ENCODE measurements at places on chromosomes 4 and X. TPM values are rescaled to one million over a fixed set of nuclear protein-coding genes. Genes with fewer than 3 reads are reported as not detected.

The TAF1 gene
- 38.3 TPM for total RNA-seq

The ADH5 gene
- 117 TPM for total RNA-seq

The MAOA gene
- 0.23 TPM for total RNA-seq

The NOX1 gene
- total RNA-seq = not detected

The TRAM1L1 gene
- 0.72 TPM for total RNA-seq

The BEND2 gene
- total RNA-seq = not detected

The UGT2A1 gene
- not detected for total RNA-seq

The P2RY8 gene
- total RNA-seq = 0.18 TPM

The FBXL5 gene
- total RNA-seq = 20.2 TPM

The SPANXD gene
- total RNA-seq = not detected

The FAM184B gene
- 0.03 TPM for total RNA-seq

The CTAG1A gene
- not detected for total RNA-seq

The POU3F4 gene
- not detected for total RNA-seq

The LUZP4 gene
- not detected for total RNA-seq

The CFAP299 gene
- not detected for total RNA-seq

The CRMP1 gene
- total RNA-seq = 0.28 TPM

The SYTL4 gene
- total RNA-seq = 0.15 TPM

GRCh38 chr4:116303736-116304188 lies 781.6 kb downstream of the TRAM1L1 start:
- no peak for DNase-seq

GRCh38 chrX:107825698-107826237 lies at the start of gene MID2:
Gene MID2 (plus strand): TSS chrX:107825866. CDS start chrX:107826427, 561 bp downstream.
- DNase-seq = no peak

DNA sequence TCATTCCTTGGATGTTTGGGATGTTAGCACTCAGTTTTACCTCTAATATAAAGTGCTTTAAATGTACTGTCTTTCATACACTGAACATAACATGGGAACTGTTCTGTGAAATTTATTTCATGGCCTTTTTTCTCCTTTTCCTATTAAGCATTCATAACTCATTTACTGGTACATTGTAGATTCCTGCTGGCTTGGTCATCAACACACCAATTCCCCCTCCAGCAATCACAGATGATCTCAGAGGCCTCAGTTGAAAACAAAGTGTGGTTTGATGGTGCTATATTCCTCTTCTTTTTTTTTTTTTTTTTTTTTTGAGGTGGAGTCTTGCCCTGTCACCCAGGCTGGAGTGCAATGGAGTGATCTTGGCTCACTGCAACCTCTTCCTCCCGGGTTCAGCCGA lies 61.9 kb upstream of the FAM47B start:
- DNase-seq = no peak

GRCh38 chr4:122833999-122834398 lies 7.4 kb downstream of the FGF2 start:
- DNase-seq = no peak

DNA sequence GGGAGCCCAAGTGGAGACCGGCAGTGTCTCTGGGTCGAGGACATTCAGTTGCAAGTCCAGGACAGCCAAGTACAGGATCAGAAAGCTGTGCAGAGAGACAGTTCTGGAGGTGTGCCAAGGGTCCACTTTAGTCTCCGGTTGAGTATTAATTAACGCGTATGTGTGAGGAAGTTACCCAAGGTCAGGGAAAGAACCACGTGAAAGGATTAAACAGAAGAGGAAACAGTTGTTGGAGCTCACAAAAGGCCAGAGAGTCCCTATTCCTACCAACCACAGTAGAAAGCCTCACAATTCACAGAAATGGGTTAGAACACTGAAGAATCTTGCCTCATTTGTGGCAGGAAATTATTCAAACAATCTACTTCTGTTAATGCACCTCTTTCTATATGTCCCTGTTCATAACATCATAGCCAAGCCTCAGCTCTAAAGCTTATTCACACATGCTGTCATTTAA lies 17.9 kb upstream of the NSUN7 start:
- DNase-seq = no peak

DNA sequence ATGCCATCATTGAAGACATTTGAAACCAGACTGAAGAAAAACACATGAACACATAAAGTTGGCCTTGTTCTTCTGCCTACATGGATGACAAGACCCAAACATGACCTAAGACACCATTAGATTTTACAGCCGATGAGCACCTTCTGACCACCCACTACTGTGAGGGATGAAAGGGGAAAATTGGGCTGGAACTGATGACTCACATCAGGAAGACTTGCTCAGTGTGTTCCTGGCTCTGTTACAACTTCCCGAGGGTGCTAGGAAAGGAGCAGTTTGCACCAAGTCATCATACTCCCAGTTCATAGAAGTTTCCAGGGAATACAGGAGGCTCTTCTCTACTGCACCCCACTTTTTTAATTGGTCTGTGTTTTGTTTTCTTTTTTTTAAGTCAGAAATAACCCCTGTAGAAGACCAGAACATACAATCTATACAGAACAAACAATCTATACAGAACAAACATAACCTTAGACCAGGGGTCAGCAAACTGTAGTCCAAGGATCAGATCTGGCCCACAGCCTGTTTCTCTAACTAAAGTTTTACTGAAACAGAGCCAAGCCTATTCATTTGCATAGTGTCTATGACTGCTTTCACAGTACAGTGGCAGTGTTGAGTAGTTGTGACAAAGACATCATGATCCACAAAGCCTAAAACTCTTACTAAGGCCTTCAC lies 25.3 kb downstream of the BTC start:
- DNase-seq = no peak

- no peak for DNase-seq
Observed at GRCh38 chr4:168057412-168057811, 34.9 kb upstream of the ANXA10 start.

DNA sequence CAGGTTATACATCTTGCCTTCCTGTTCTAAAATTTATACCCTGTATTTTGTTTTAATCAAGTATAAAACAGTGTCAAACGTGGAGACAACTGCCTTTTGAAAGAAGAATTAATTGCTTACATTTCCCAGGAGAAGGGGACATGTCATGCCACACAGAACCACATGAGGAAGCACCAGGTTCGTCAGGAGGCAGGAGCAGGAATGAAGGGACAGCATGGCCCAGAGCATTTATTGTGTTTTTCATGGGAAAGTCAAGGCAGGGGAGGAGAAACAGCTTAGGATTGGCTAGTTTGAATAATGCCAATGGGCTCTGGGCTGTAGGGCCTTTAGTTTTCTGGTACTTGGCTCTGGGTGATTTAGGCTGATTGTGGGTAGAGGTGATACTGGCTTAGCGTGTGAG lies 203.7 kb downstream of the CFAP299 start:
- no peak for DNase-seq

DNA sequence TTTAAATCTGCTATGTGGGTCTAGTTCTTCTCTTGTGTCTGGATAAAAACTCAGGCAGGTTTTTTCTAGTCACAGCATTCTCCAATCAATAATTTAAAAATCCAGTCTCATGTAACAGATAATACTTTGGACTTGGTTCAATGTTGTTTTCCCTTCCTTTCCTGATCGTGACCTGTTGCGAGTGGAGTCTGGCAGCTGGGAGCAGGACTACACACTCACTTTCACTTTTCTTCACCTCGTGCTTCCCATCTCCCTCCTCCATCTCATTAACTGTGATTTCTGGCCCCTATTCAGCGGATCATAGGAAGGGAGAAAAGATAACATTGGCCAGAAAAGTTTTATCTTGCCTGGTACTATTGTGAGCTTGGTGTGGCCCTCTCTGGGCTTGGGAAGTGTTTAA lies 96.6 kb upstream of the GATB start:
- DNase-seq = no peak

GRCh38 chr4:55338486-55338885 lies 7.6 kb upstream of the SRD5A3 start:
- no peak for DNase-seq

GRCh38 chrX:47523297-47523696 lies 37.7 kb upstream of the ARAF start:
- no peak for DNase-seq

- no peak for DNase-seq
Observed at GRCh38 chrX:145190801-145191389, 56.4 kb upstream of the SPANXN1 start.

GRCh38 chr4:26081795-26082498 lies 167.9 kb downstream of the SMIM20 start:
- no peak for DNase-seq

DNA sequence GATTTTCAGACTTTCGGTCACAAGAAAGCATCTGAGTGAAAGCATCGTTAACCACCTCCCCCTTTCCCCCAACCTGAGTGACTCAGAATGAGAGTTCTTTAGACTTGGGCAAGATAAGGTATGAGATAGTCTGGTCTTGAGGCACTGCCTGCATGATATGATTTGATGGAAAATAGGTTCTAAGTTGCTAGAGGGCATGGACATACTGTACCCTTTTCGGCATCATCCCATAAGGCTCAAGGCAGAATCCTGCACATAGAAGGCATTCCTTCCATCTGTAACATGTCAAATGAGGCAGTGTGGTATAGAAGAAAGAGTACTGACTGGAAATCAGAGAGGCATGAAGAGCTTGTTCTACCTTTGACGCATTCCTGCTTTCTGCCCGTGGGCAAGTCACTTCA lies 16.8 kb upstream of the AMOT start:
- no peak for DNase-seq

- DNase-seq = no peak
Observed at GRCh38 chrX:5681159-5681558, 547.5 kb downstream of the NLGN4X start.

DNA sequence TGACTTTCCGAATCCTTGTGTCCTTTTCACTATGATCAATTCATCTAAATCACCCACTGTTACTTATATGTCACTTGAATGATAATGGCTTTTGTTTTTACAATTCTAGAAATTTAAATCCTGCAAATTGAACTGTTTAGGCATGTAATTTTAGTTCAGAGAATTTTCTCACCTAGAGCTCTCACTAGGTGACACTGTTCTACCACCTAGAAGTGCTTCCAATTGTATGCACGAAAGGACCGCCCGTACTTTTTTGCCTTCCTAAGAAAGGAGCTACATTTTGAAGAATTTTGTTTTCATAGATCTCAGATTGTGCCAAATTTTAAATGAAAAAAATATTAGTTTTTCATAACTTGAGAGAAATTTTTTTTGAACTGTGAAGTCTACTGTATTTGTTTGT lies 481.6 kb upstream of the FSTL5 start:
- DNase-seq = no peak

DNA sequence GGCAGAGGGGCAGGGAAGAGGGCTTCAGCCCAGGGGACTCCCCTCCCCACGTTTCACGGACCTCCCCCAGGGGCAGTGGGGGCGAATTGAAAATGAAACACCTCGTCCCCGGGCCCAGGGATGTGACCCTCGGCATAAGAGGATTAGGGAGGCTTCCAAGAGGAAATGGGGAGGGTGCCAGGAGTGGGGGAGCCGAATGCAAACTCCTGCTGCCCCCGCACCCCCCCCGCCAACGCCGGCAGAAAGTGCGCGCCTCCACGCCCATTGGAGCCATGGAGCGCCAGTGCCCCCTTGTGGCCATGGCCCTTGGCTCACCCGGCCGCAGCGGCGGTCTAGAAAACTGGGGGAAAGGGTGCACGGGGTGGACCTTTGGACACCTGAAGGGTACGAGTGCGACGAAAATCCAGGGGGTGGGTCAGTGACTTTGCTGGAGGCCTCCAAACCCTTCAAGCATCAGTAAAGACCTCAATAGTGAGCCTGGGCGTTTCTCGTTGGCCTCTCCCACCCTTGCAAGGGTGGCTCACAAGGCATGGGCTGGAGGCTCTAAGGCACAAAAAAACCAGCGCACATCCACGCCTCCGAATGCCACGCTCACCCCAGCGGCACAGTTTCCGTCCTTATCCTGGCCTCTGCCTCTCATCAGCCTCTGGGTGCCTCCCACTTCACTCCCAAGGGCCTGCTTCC lies 120.8 kb upstream of the PJA1 start:
- no peak for DNase-seq

GRCh38 chr4:161856711-161857326 lies 307.0 kb downstream of the FSTL5 start:
- no peak for DNase-seq

DNA sequence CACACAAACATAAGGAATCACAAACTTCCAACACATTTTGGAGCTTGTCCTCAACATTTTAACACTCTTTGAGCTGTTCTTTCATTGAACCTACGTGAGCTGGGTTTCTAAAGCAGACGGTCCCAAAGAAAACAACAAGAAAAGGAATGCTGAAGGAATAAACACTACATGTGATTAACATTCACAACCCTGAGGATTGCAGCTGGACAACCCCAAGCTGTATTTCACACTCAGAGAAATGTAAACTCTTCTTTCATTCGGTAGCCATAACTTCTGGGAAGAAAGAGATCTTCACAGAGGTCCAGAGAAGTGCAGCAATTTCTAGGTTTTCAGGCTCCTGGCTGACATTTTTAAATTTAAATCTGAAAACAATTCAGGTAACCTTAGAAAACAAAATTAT lies 130.2 kb downstream of the CFAP299 start:
- DNase-seq = no peak

GRCh38 chr4:152165846-152166245 lies 370.0 kb downstream of the FBXW7 start:
- DNase-seq = no peak

GRCh38 chrX:19879735-19880378 lies 7.5 kb downstream of the SH3KBP1 start:
- no peak for DNase-seq

DNA sequence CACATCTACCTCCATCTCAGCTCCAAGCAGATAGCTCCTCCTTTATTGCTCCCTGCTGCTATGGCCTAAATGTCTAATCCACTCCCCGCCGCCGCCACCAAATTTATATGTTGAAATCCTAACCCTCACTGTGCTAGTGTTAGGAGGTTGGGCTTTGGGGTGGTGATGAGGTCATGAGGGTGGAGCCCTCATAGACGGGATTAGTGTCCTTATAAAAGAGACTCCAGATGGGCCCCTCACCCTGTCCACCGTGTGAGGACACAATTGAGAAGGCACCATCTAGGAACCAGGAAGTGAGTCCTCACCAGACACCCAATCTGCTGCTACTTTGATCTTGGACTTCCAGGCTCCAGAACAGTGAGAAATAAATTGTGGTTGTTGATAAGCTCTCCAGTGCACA lies 13.6 kb upstream of the TBC1D14 start:
- no peak for DNase-seq

- DNase-seq = no peak
Observed at GRCh38 chrX:11408109-11408405, 114.8 kb downstream of the AMELX start.

DNA sequence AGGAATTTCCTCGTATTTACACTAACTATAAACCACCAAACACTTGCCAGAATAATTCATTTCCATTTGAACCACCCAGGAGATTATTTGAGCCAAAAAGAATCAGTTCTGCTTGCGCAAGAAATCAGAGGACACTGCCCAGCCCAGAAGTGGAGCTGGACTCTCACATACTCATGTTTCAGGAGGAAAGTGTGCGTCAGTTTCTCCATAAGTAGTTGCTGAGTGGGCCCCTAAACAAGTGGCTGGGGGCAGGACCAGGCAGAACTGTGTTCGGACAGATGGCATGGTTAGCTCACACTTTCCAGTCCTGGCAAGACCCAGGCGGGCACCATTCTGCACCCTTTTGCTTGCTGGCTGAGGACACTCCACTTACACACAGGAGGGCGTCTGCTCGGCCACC lies 38.8 kb downstream of the BTC start:
- DNase-seq = no peak

GRCh38 chr4:85423431-85423830 lies 51.5 kb upstream of the ARHGAP24 start:
- no peak for DNase-seq

GRCh38 chr4:101670370-101670769 lies 120.2 kb upstream of the BANK1 start:
- no peak for DNase-seq
